ENCODE measurements at places on chromosomes 13 and 19.

DNA sequence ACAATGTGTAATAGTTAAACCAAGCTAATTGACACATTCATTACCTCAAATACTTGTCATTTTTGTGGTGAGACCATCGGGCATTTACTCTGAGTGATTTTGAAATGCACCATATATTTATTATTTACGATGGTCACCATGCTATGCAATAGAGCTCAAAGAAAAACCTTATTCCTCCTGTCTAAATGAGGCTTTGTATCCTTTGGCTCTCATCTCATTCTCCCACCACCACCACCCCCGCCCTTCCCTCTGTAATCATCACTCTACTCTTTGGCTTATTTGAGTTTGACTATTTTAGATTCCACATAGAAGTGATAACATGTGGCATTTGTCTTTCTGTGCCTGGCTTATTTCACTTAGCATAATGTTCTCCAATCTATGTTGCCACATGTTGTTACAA lies 124.9 kb downstream of the CYSLTR2 start:
- no peak for DNase-seq

DNA sequence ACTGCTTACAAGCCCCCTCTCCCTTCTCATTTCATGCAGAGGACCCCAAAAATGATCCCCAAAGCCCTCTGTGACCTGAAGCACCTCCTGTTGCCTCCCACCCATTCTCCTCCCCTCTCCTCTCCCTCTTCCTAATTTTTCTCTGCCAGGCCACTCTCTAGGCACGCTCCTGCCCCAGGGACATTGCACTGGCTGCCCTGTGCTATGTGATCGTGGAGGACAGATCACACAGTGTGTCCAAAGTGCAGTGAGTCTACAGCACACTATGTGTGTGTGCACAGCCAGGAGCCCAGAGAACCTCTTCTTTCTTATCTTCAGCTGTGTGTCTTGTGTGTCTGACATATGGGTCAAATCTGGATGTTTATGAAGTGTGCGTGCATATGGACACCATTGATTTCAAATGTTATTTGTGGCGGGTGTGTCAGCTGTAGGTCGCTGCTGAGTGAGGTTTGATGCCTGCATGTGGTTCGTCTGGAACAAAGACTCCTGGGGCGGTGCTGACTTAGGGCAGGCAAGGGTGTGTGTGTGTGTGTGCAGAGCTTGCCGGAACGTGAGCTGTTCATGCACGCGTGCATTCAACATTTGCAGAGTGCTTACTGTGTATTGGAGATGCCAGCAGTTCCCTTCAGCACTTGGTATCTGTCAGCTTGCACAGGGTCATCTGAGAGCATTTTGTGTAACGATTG lies 2.1 kb upstream of the KLHL26 start:
- no peak for DNase-seq

- DNase-seq = no peak
Measured at GRCh38 chr19:6354098-6354674, 7.1 kb upstream of the CLPP start.

GRCh38 chr13:99316657-99317256 lies 9.6 kb upstream of the GPR183 start:
- no peak for DNase-seq

DNA sequence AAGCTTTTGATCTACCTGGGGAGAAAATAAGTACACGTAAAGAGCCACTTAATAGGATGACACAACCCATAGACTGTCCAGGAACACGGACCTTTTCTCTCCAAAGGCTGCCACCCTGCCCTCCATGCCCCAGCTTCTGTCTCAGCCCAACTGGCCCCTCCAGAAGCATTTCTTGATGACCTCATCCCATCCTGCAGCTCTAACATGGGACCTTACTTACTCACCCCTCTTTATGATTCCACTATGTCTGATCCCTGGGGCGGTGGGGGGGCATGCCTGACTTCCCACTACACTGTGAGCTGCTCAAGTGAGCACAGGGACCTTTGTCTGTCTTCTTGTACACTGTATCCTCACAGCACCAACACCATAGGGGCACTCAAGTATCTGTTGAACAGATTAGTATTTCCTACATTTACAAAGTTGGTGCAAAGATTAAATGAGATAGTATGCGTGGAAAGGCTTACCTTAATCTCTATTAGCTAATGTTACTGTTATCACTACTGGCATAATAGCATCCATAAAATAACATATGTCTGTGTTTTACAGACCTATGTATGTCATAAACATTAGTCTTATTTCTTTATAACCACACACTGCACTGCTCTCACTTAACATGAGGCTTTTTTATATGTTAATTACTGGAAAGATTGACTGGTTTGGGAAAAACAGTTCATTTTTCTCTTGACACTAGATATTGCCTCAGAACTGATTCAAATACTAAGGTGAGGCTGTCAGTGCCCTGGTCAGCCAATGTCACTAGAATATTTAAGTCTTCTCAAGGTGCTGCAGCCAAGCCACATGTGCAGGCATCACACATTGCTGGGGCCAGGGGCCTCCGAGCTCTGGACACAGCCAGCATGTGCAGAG lies 100.9 kb downstream of the FOXO1 start:
- no peak for DNase-seq

DNA sequence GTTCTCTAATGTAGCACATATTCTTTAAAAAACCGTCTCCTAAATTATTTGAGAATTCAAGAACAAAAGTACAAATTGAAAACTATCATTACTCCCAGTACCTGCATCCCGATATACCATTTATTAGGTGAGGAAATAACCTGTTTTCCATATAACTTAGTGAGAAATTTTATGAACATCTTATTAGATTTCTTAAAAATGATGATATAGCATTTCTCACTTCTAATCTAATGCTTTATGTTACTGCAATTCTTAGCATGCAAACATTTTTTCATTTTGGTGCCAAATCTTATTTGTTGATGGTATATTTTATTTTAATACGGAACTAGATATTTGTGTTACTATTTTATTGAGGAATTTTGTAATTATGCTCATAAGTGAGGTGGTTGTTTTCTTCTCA lies 1321.3 kb upstream of the SLC10A2 start:
- DNase-seq = no peak

DNA sequence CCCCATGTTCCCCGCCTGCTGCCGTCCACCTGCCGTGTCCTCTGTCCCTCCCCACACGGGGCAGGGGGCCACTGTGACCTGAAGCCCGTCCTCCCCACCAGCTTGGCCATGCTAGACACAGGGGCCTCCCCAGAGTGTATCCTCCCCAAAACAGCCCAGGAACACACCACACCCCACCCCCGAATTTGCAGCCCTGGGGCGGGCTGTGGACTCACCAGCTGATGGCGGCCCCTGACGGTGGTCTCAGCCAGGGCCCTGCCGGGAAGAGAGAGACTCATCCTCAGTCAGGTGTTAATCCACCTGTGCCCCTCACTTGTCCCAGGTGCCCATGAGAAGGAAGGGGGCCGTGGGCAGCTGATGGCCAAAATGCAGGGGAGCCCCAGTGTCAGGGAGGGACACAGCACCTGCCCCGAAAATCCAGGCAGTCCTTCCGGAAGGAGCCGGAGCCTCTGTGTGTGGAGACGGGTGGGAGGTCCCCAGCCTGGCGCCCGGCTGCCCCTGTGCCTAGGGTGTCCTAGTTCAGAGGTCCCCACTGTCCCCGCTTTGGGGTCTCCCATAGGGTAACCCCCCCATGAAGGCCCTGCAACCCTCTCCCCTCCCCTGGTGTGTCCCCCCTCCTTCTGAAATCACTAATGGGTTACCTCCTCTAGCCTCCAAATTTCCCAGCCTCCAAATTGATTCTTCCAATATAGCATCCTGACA lies 39.3 kb upstream of the TCF3 start:
- no peak for DNase-seq
